ENCODE measurements at places on chromosomes 5 and 9.
A peak's percentile ranks its signal among the peaks of the same experiment; 100 is the strongest.

DNA sequence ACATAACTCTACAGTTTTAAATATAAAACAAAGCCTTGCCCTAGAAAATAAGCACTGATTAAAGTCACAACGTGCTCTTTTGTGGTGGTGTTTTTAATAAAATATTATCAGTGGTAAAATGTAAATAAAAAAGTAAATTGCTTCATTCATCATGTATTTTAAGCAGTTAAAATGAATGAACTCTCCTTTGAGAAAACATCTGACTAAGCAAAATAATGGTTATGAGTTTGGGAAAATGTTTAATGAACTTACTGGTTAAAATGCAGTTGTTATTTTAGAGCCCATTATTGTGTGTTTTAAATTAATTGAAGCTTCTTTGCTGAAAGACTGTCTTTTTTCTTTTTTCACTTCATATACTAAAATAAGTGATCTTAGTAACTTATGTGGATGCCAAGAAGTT is 1007.5 kb upstream of the ARRDC3 start:
- DNase-seq, result no peak

GRCh38 chr5:41337724-41338123 is 124.4 kb upstream of the C6 start:
- DNase-seq, result no peak

DNA sequence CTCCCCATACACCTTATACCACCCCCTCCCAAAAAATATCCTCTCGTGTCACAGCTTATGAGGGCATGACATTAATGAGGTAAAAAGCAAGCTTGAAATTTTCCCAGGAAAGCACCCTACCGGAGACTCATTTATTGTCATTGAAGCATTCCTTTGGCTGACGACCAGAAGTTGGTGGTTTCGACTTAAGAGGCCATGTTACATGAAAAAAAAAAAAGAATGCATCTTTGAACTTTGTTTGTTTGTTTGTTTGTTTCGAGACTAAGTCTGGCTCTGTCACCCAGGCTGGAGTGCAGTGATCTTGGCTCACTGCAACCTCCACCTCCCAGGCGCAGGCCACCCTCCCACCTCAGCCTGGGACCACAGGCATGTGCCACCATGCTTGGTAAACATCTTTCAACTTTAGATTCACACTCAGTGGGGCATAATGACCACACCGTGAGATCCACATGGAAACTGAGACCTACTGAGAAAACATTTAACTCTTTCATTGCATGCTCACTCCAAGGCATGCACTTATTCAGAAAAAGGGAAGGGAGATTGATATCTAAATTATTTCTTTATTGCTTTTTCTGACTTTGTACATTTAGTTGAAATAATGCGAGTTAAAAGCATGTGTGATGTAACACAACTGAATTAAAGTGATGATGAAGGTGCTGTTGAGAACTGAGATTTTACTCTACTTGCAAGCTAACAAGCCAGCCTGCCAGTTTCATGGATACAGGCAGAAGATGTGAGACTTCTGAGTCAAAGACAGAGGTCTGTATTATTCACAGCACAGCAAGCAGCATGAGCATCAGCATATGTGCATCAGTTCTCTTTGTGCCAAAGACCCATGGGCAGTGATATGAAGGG is 5.1 kb upstream of the RAB14 start:
- DNase-seq, result no peak

- peak; percentile 84 for DNase-seq
Observed at GRCh38 chr5:157994906-157995519, 136.1 kb upstream of the CLINT1 start.

- DNase-seq, result no peak
Observed at GRCh38 chr9:99999797-100000196, 93.3 kb downstream of the STX17 start.

- DNase-seq, result no peak
Observed at GRCh38 chr5:177434437-177434836, 8.0 kb downstream of the GRK6 start.

DNA sequence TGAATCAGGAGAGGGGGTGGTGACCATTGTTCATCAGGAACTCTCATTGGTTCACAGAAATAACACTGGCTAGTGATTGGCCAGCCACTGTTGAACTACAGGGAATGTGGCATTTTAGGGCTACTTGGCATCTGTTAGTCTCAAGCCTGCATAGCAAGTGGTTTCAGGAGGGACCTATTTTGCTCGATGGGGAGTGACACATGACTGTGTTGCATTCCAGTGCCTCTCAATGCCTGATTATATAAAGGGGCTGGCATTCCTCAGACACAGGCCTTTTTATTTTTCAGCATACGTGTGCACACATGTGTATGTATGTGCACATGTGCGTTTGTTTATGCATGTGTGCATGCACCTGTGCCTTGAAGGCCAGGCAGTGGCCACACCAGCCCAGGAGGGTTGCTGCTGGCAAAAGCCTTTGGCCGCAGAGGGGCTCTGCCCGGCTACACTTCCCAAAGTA is 23.2 kb downstream of the FGD3 start:
- DNase-seq, result peak; percentile 59

DNA sequence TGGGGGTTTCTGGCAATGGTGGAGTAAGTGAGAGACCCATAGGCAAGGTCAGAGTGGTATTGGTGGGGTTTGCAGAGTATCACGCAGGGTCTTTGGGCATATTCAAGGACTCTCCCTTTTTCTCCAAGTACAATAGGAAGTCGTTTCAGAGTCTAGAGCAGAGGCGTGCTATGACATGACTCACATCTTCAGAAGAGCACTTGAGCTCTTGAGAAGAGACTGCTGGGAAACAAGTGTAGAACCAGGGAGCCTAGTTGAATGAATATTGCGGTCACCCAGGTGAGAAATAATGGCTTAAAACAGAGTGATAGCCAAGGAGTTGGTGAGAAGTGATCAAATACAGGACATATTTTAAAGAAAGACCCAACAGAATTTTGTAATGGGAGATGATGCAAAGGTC is 813.4 kb downstream of the TLE1 start:
- DNase-seq, result no peak

DNA sequence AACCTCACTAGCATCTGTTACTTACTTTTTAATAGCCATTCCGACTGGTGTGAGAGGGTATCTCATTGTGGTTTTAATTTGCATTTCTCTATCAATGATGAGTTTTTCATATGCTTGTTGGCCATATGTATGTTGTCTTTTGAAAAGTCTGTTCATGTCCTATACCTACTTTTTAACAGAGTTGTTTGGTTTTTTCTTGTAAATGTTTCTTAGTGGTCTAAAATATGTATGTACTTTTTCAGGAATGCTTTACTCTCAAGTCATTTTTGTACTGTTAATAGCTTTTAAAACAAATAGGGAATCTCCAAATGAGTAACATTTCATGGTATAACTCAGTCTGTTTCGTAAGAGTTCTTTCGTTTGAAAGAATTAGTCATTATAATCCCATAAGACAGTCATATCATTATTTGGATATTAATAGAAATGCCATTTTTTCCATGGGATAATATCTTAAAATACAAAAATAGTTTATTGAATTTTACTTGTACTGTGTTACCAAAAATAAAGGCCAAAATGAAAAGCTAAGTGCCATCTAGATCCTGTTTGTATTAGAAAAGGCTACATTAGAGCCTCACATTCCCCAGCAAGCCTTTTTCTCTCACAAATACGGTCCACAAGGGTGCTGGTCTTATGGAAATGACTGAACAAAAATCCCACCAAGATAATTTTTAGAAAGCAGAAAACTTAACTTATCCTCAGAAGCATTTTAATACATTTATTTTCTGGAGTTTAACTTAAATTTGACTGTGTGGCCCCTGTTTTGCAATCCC is 247.7 kb downstream of the PJA2 start:
- DNase-seq, result peak; percentile 26

DNA sequence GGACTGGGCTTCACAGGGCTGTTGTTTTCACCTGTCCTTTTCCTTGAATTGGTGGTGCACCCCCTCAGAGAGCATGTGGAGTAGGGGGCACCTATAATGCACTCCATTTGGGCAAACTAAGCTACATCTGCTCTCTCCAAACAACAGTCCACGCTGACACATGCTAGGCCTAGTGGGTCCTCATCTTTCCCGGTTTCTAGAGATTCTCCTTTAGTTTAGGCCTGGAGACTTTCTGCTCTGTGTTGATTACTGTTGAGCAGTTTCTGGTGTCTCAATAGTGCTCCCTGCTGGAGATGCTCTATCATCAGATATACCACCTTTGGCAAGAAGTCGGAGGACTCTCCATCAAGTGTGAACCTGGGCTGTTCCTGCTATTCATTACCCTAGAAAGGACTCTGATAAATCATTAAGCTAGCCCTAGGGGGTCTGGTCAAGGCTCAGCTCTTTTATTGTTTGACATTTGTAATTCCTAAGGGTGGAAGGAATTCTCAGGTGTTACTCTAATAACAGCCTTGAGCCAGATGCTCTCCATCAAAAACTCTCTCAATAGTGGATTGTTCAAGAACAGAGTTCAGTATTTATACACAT is 64.0 kb upstream of the FYB1 start:
- peak; percentile 81 for DNase-seq

DNA sequence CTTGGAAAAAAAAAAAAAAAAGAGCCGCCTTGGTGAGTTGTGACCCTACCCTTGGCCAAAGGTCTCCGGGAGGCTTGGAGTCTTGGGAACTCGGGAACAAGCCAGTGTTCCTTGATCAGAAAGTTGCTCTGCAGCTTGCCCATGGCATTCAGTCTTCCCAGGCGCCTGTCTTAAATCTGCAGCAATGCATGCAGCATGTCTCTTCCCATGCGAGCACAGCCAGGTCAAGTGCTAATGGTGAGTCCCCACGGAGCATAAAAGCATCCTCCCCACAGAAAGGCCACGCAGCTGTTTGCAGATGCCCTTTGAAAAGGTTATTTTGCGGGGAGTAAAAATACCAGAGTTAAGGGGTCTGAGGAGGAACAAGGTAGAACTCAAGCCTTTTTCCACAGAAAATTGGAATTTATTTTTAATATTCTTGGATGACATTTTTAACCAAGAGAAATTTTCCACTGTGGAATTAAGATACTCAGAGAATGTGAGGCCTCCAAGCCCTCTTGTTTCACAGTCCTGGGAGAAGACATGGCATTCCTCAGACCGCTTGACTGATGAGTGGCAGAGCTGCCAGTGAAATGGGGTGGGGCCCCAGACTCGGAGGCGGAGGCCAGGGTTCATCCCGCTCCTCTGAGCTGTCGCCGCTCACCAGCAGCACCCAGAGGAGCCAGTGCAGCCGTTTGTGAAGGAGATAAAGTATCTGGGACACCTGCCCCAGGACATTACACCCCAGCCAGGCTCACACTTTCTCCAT is 81.6 kb downstream of the CYFIP2 start:
- DNase-seq, result no peak

Measured in MCF 10A (cell line).